ENCODE measurements at places on chromosomes 13 and 19.

DNA sequence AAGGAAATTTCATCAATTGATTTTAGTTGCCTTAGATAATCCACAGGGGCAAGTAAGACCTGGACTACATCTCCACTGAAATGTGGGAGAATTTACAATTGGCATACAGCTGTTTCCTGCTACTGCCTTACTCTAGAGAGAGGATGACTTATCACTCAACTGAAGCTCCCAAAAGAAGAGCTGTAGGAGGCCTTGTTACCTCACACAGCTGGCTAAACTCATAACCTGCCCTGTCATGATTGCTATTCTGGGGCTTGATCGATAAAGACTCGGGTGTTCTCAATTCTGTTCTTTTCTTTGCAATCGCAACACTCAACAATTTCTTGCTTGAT is 1396.4 kb downstream of the EFNB2 start:
- DNase-seq = peak; percentile 28

- DNase-seq = no peak
These were observed 39.1 kb downstream of the F2RL3 start for GRCh38 chr19:16927883-16928282.

- no peak for DNase-seq
These were observed 256.9 kb downstream of the TEX29 start for GRCh38 chr13:111577208-111577828.

DNA sequence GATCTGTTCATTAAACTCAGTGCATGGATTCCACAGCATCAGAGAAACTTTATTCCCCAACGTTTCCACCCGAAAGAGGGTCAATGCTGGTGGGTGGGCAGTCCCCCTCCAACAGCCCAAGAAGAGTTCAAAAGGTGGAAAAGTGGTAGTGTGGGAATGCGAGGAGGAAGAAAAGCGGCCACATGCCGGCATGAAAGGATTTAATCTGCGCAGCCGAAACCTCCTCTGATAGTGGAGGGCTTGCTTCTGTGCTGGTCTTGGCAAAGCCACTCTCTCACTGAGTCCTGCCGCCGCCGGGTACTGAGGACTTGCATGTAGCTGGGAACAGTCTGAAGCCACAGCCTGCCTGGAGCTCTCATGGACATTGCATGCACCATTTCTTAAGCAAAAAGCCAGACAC is 136.2 kb upstream of the ZNF536 start:
- DNase-seq = no peak

DNA sequence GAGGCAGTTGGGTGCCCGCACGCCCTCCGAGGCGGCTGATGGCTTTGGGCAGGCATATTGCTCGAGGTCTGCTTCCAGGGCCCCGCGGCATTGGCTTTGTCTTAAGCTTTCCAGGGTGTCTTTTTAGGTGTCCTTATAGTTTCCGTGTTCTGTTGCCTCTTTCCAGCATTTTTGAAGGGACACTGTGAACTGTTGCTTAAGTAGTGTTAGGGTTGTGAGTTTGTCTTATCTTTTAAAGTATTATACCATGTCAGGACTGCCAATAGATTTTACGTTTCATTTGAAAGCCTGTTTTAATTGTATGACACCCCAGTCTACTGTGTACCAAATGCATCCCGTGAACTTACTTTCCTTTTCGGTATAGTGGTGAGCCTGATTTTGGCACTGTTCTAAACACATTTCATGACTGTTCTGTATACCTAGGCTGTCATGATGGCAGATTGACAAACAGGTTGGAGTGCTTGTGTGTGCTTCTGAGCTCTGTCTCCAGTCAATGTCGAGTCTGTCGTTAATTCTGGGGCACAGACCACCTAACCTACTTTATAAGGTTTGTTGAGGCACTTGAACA is 656 bp downstream of the PCCA start:
- peak; percentile 25 for DNase-seq

- DNase-seq = no peak
These were observed 10.0 kb downstream of the MEGF8 start for GRCh38 chr19:42335374-42335936.

Measured in Jurkat, Clone E6-1 (cell line).